Bronchial epithelial cell (primary cell): ENCODE measurements at places on chromosomes 4 and X. TPM values are rescaled to one million over a fixed set of nuclear protein-coding genes. Genes with fewer than 3 reads are reported as not detected.

SERTM2 gene
- total RNA-seq, result under 0.01 TPM in 1 of 2 replicates, not detected in the other

TNIP3 gene
- total RNA-seq, result not detected in 2 replicates

HPSE gene
- 2.6 and 9.7 TPM in 2 replicates for total RNA-seq

CTAG2 gene
- total RNA-seq, result not detected in 2 replicates

MAGEA2 gene
- not detected in 2 replicates for total RNA-seq

ZAR1 gene
- total RNA-seq, result under 0.01 TPM in 1 of 2 replicates, not detected in the other

FAM9C gene
- total RNA-seq, result not detected in 2 replicates

C4orf36 gene
- total RNA-seq, result 1.8 and 2.4 TPM in 2 replicates

CXCL3 gene
- total RNA-seq, result 0.26 and 1.2 TPM in 2 replicates

ASB9 gene
- total RNA-seq, result not detected in 2 replicates

SSX2 gene
- total RNA-seq, result not detected in 2 replicates

ANXA10 gene
- 0.79 TPM in 1 of 2 replicates, not detected in the other for total RNA-seq

GCNA gene
- 1.6 and 1.7 TPM in 2 replicates for total RNA-seq
